ENCODE measurements at places on chromosomes 6 and 20.

- DNase-seq: no peak
Observed at GRCh38 chr6:98343004-98343403, 491.4 kb upstream of the POU3F2 start.

DNA sequence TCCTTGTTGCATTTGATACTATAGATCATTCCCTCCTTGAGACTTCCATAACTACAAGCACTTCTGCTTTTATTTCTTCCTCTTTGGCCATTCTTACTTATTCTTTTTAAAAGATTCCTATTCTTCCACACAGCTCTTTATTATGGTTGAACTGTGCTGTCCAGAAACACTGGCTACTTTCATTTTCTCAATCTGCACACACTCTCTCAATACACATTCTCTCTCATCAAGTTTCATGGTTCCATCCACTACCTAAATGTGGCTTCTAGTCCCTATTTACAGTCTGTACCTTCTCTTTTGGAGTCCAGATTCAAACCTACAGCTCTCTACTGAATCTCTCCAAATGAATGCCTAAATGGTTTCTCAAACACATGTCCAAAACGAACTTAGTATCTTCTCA, 214.3 kb upstream of the RSPO3 start:
- no peak for DNase-seq

DNA sequence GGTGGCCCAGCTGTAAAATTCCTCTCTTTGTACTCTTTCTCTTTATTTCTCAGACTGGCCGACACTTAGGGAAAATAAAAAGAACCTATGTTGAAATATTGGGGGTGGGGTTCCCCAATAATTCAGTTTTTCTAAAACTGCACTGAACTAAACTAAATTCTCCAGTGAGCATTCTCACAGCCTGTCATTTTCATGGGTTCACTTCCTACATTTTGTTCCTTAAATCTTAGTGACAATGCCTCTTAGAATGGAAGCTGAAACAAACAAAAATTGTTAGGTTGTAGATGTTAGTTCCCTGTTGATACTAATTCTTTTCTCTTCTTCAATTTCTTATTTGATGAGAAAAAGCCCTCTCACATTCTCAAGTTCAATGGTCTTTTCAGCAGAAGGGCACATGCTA, 35.8 kb upstream of the IFNGR1 start:
- no peak for DNase-seq

DNA sequence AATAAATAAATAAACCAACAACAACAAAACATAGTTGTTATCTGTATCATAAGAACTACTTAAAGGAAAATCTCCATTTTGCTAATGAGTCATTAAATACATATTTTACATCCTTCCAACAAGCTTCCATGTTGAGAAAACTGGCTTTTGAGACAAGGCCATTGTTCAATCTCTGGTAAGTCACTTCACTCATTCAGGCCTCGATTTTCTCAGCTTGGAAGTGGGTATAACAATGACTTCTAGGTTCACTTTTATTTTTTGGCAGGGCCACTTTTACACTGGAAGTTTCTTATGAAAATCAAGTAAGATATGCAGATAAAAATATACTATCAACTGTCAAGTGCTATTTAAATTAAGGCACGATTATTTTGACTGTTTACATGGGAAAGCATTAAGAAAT, 30.0 kb downstream of the WRNIP1 start:
- no peak for DNase-seq

DNA sequence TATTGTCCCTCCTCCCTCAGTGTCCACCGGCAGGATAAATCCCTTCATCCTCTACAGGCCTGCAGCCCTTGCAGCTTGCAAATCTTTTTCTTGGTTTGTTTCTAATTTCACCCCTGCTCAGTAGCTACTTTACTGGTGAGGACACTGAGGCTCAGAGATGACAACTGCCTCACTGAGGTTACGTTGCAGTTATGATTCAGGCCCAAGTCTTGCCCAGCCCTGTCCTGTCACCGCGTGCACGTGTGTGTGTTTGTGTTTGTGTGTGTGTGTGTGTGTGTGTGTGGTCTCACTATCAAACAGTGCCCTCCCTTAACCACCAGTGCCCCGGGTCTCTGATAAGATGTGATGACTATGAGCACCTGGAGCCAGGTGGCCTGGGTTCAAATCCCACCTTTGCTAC, 21.1 kb downstream of the FAM110A start:
- no peak for DNase-seq

- no peak for DNase-seq
Observed at GRCh38 chr6:130200020-130200419, 22.7 kb downstream of the SAMD3 start.

GRCh38 chr6:113959235-113959634, 11.7 kb downstream of the HDAC2 start:
- DNase-seq: no peak

GRCh38 chr6:41583565-41583964, 37.4 kb downstream of the FOXP4 start:
- DNase-seq: no peak

GRCh38 chr6:162387718-162388382, 339.7 kb downstream of the PRKN start:
- DNase-seq: no peak

- no peak for DNase-seq
Observed at GRCh38 chr6:136401749-136402148, 112.1 kb upstream of the BCLAF1 start.

DNA sequence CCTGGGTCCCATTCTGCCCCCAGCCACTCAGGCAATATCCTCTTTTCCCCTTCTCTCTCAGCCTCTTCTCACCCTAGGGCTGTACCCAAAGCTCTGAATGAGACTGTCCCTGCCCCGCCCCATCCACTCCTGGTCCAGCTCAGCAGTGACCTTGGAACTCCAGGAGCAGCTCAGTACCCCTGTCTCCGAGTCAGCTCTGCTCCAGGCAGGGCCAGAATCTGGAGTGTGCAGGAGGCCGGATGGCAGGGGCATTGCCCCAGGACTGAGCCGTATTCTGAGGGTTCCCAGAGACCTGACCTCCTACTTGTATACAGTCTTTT, 2.0 kb upstream of the RAET1G start:
- no peak for DNase-seq

GRCh38 chr6:35425284-35425683, 26.9 kb upstream of the FANCE start:
- no peak for DNase-seq

GRCh38 chr6:93136111-93136510, 283.2 kb downstream of the EPHA7 start:
- no peak for DNase-seq

- DNase-seq: no peak
Observed at GRCh38 chr20:40641202-40641601, 47.8 kb downstream of the MAFB start.

GRCh38 chr6:147061252-147061651, 143.0 kb upstream of the STXBP5 start:
- no peak for DNase-seq

GRCh38 chr6:33428224-33428965, 8.5 kb downstream of the SYNGAP1 start:
- no peak for DNase-seq

DNA sequence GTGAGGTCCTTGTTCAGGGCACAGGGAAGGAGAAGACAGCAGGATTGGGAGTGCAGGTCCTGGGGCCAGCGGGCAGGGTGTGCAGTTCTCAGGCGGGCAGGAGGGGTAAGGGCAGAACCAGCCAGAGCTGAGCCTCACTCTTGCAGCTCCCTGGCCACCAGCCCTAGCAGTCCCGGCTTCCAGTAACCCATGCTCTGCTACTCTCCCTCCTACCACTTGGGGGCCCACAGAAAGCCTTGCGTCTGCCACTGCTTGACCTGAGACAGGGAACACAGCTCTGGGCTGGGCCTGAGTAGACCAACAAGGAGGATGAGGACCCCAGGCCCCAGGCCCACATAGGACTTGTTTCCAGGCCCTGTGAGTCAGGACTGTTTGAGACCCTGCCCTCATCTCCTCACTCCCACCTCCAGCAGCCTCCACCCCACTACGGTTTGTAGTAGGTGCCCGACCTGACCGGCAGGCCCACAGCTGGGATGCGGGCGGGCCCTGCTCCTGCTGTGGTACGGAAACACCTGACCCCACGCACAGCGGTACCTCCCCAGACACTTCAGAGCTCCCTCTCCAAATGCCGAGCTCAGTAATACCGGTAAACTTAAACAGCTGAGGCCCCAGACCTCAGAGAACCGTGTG, 39.2 kb downstream of the KCNK5 start:
- DNase-seq: peak; percentile 42

- no peak for DNase-seq
Observed at GRCh38 chr6:151564654-151565053, 70.8 kb downstream of the CCDC170 start.

GRCh38 chr6:137928286-137928685, 61.2 kb downstream of the TNFAIP3 start:
- DNase-seq: no peak

DNA sequence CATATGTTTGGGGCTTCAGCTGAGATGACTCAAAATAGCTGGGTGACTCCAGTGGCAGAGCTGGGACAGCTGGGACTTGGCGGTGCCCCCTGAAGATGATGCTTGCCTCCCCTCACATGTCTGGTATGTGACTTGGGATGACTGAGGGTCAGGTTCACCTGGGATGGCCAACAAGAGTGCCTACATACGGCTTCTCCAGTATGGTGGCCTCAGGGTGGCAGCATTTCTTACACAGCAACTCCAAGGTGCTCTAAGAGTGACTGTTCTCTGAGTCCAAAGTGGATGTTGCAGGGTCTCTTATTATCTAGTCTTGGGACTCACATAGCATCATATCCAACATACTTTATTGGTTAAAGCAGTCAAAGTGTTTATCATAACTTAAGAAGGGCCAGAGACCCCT, 87.8 kb upstream of the CENPW start:
- DNase-seq: no peak

DNA sequence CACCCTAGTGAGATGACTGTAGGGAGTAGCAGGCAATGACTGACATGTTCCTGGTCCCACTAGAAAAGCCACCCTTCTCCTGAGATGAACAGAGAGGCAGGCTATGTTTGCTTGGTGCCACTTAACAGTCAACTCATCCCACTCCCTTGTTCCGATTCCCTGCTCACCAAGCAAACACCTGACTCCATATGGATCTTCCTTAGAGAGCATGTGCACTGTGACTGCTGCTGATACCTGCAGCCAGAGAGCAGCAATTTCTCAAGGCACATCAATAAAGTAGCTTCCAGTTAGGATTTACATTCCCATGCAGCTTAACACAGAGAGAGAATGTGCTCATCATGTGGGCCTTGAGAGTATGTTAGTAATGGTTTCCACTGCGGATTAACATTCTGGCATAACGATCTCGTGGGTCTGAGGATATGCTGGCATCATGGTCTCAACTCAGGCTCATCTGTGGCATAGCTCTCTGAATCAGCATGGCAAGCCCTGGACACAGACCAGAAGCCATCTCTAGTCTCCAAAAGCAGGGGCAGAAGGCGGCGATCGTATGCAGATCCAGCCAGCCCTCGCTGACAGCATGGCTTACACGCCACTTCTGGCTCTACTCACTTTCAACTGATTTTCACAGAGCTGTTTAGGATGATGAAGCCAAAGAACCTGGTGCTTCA, 43.9 kb downstream of the ATXN1 start:
- peak; percentile 32 for DNase-seq

DNA sequence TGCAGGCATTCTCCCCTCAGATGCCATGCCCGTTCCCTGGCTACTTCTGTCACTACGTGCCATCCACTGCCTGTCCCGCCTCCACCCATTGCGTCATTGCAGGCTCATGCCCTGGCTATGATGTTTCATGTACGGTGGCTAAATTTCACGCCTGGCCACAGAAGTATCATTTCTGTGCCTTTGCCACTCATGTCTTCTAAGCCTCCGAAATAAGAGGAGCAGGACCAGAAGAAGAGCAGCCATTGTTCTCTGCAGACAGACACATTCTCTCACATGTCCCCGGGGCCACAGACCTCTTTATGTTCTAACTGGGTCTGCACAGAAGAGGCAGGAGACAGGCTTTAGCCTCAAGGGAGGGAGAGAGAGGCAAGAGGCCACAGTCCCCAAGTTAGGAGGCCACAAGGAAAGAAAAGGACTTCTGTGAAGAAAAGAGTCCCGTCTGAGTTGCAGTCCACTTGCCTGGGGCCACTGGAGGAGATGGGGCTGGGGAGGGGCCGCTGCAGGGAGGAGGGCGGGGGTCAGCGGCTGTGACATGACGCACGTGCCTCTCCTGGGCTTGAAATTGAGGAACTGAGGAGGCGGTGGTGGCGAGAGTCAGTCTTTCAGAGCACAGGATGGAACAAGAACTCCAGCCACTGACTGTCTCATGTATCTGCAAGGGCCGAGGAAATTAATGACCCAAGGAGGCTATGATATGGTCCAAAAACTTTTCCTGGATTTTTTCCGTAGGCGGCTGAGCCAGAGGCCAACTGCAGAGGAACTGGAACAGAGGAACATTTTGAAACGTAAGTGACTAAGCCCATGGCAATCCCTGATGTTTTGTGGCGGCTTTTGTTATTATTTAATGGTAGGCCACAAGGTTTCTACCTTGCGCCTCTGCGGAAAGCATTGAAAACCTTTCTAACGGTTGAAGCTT, 55.9 kb downstream of the TBC1D7 start:
- DNase-seq: no peak

DNA sequence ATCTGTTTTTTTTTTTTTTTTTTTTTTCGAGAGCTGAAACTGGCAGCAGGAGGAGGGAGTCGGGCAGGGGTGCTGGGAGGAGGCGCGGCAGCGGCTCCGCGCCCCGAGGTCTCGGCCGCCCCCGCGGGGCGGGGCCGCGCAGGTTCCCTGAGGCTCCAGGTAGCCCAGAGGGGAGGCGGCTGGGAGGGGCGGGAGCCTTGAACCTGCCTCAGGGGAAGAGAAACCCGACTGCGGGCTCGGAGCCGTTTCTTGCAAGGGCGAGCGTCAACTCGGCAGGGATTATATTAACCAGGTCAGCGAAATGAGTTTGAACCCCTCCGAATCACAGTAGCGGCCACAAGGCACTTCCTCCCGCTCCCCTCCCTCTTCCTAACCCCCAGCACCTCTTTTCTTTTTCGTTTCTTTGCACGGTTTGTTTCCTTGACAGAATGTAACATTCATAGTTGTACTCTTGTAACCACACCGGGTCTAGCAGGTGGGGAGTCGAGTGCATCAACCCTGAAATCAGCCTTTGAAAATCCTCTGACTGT, 2.0 kb downstream of the MYB start:
- no peak for DNase-seq

DNA sequence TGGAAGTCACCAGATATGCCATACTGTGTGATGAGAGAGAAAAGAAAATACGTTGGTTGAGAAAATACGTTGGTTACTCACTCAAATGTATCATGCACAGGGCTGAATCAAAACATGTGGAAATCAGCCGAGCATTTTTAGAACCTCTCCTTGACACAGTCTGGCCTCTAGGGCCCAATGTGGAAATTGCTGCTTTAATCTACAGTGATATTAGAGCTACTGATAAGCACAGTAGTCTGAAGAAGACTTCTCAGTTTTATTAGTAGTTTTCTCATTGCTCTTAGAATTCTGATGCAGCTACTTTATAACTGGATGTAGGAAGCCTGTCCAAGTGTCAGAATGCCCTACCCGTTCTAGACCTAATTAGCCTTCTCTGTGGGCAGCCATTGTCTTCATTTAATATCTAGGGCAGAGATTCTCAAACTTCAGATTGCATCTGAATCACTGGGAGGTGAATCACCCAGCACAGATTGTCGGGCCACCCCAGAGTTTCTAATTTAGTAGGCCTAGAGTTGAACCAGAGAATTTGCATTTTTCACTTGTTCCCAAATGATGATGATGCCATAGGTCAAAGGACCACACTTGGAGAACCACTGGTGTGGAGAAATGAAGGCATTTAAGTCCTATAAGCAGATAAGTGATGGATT, 229.1 kb downstream of the PLCB1 start:
- peak; percentile 58 for DNase-seq

- DNase-seq: no peak
Observed at GRCh38 chr20:58076405-58076804, 152.0 kb downstream of the ANKRD60 start.

Measured in posterior cingulate gyrus (tissue), 11 donors.